Prostate gland (tissue), 2 donors: ENCODE measurements at places on chromosomes 2 and 18. TPM values are rescaled to one million over a fixed set of nuclear protein-coding genes. Genes with fewer than 3 reads are reported as not detected.

GRCh38 chr2:35125278-35125677, 1230.3 kb upstream of the CRIM1 start:
- H3K27ac ChIP-seq: no peak overlapping the region
- no peak overlapping the region for H3K4me3 ChIP-seq
- no peak for DNase-seq
- no peaks in the 10 kb centered on the region for H3K4me1 ChIP-seq

Gene TRIM43
- 2.4 TPM for total RNA-seq

GRCh38 chr2:143906850-143907249, 613.1 kb downstream of the ZEB2 start:
- no peaks in the 10 kb centered on the region for H3K27me3 ChIP-seq
- no peaks in the 10 kb centered on the region for H3K4me1 ChIP-seq
- DNase-seq: no peak
- H3K4me3 ChIP-seq: no peak overlapping the region
- no peaks in the 10 kb centered on the region for H3K36me3 ChIP-seq
- no peak overlapping the region for H3K27ac ChIP-seq

GRCh38 chr2:240602266-240603050, 15.9 kb downstream of the CAPN10 start:
- H3K36me3 ChIP-seq: no peaks in the 10 kb centered on the region
- no peaks in the 10 kb centered on the region for H3K4me1 ChIP-seq
- H3K27ac ChIP-seq: no peak overlapping the region

DNA sequence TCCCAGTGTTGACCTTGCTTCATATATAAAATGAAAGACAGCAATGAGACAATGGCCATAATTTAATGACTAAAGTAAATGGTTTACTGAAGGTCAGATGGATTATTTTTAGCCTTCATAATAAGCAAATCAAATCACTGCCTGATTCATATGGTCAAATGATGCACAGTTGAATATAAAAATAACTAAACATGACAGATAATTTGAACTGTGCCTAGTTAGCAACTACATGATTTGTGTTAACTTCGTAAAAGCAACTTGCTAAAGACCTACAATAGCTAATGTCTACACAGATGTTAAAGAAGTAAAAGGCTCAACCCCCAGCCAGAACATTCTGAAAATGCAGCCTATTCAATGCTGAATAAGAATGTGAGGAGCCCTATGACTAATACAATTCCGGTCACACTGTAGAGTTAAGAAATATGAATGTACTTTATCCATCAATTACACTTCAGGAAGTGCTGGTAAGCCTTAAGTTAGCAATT, 590.8 kb upstream of the CDH2 start:
- no peaks in the 10 kb centered on the region for H3K36me3 ChIP-seq
- H3K27me3 ChIP-seq: no peaks in the 10 kb centered on the region
- H3K27ac ChIP-seq: no peak overlapping the region
- H3K4me3 ChIP-seq: no peak overlapping the region

DNA sequence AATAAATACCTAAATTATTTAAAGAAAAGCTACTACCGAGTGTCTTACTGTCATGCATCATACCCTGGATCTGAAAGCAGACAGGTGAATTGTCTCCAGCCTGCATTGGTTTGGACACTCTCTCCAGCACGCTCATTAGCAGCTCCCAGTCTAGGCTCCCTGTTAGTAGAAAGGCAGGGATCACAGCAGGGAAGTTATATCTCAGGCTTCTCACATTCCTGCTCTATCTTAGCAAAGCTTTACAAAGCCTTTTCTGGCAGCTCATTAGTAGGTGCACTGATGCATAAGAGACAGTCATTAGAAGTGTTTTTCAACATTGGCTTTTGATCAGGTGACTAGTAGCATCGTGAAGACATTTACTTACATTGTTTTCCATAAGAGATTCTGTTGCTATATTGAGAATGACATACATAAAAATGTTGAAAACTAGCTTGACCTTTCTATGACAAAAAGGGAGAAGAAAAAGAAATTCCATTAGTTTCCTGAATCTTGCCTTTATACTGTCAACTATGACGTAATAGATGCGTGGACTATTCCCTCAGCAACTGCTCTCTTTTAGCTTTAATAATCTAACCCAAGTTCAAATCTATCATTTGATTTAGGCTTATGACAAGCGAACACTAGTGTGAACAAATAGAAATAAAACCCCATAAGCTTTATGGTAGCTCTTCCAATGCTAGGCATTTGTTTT, 408.7 kb upstream of the KCNH7 start:
- H3K4me1 ChIP-seq: no peaks in the 10 kb centered on the region
- no peak for DNase-seq

- peak overlapping the region; percentile 50 for H3K27ac ChIP-seq
- no peaks in the 10 kb centered on the region for H3K27me3 ChIP-seq
- peak; percentile 53 for DNase-seq
- H3K4me1 ChIP-seq: no peaks in the 10 kb centered on the region
Observed at GRCh38 chr2:106642679-106643078, 155.5 kb downstream of the CD8B2 start.

DNA sequence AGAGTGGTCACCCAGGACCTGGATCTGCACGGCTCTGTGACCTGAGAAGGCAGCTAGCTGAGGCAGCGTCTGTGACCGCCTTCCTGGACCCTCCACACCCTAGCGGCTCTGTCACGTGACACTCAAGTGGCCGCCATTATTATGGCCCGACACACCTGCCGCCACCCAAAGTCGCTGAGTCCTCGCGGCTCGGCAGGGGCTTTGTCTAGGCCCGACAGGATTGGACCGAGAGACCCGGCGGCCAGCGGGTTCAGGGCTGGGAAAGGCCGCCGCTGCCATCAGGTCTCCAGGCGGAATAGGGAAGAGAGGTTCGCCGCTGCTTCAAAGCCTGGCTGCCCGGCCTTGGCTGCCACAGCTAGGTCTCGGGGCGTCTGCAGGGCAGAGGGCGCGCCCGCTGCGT, 1162.5 kb upstream of the LRRTM1 start:
- H3K27ac ChIP-seq: no peak overlapping the region
- H3K4me3 ChIP-seq: no peak overlapping the region

- H3K36me3 ChIP-seq: no peaks in the 10 kb centered on the region
- no peaks in the 10 kb centered on the region for H3K4me1 ChIP-seq
- H3K27me3 ChIP-seq: no peaks in the 10 kb centered on the region
- H3K4me3 ChIP-seq: no peak overlapping the region
- H3K27ac ChIP-seq: no peak overlapping the region
- DNase-seq: no peak
Observed at GRCh38 chr2:150705767-150706166, 218.3 kb upstream of the RND3 start.

DNA sequence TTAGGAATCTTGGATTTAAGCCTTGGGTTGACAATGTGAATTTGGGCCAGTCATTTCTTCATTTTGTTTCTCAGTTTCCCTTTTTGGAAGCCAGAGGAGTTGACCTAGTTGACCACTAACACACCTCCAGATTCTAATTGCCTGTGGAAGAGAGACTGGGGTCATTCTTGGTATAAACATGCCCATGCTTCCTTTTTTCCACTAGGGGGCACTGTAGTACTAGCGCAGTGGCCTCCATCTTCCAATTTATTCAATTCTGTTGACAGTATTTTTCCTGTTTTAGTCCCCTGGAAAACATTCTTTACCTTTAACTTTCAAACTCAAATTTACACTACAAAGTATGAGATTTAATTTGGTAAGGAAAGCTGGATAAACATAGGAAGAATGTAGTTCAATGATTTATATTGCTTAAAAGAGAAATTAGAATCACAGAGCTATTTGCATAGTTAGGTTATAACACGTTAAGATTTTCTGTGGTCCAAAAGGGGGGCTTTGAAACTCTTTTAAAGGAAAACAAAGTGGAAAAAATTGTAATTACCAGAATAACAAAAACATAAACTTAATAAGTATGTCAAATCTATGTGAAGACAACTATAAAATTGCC, 57.5 kb upstream of the AGPS start:
- H3K4me3 ChIP-seq: no peak overlapping the region
- H3K4me1 ChIP-seq: no peaks in the 10 kb centered on the region
- no peaks in the 10 kb centered on the region for H3K27me3 ChIP-seq
- no peaks in the 10 kb centered on the region for H3K36me3 ChIP-seq
- H3K27ac ChIP-seq: no peak overlapping the region

GRCh38 chr2:55705027-55705653, 11.5 kb upstream of the PNPT1 start:
- H3K4me1 ChIP-seq: no peaks in the 10 kb centered on the region
- no peak overlapping the region for H3K27ac ChIP-seq
- no peaks in the 10 kb centered on the region for H3K36me3 ChIP-seq
- H3K27me3 ChIP-seq: no peaks in the 10 kb centered on the region

DNA sequence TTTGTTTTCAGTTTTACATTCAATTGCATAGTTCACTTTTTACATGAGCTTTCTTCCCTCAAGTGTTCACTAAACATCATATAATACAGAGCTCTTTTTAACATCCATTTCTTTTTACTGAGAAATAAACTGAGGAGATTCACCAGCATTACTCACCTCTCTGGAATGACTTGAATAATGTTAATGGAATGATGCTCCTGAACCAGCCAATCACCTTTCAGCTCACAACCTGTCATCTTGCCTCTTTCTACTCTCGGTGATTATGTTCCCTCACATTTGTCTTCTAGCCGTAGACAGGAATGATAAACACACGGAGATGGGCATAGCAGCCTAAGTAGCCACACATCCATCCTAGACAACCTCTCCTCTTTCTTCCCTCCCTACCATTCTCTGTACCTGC, 301.7 kb downstream of the PAX3 start:
- no peaks in the 10 kb centered on the region for H3K36me3 ChIP-seq
- no peaks in the 10 kb centered on the region for H3K27me3 ChIP-seq
- no peaks in the 10 kb centered on the region for H3K4me1 ChIP-seq
- no peak overlapping the region for H3K4me3 ChIP-seq

Gene HRH4
- not detected for total RNA-seq

GRCh38 chr18:48133671-48134251, 203.3 kb upstream of the SMAD2 start:
- H3K36me3 ChIP-seq: no peaks in the 10 kb centered on the region
- H3K4me3 ChIP-seq: no peak overlapping the region
- H3K4me1 ChIP-seq: peaks cover 5% of the 10 kb centered on the region
- no peaks in the 10 kb centered on the region for H3K27me3 ChIP-seq
- peak; percentile 70 for DNase-seq

DNA sequence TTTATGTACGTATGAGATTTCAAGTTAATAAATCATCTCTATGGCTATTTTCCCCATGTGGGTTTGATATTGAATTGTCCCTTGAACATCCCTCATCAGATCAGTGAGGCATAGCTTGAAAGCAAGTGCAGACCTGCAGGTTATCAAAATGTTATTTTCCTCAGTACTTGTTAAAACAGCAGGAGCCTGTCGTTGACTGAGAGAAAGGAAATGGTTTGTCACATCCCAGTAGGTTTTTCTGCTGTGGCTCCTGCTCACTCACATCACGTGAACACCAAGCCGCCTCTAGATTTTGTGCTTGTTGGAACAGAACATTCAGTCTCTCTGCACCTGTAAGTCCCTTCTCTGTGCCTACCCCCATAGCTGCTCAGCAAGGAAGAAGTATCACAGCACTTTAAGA, 340.3 kb downstream of the CELF4 start:
- no peak overlapping the region for H3K4me3 ChIP-seq
- H3K36me3 ChIP-seq: no peaks in the 10 kb centered on the region
- H3K4me1 ChIP-seq: no peaks in the 10 kb centered on the region
- H3K27me3 ChIP-seq: no peaks in the 10 kb centered on the region
- no peak for DNase-seq
- no peak overlapping the region for H3K27ac ChIP-seq

Gene TRIM54
- 17.9 TPM for total RNA-seq

Gene PROC
- not detected for total RNA-seq

Gene HADHA
- total RNA-seq: 96.6 TPM

Gene CYTIP
- total RNA-seq: 7.4 TPM

DNA sequence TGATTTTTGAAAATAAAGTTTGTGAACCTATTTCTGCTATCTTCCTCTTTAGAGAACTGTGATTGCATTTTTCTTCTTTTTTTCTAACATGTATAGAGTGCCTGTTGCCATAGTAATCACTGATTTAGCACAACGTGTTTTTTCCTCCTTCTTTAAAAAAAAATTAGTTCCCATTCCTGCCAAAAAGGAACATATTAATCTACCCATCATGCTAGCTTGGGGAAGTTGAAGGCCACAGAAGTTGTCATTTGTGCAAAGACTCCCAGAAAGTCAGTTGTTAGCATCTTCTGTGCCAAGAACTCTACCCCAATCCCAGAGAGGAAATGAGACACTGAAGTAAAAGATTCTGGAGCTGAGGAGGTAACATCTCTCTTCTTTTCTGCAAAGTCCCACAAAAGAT, 57.3 kb downstream of the SLC8A1 start:
- H3K4me3 ChIP-seq: no peak overlapping the region
- H3K27ac ChIP-seq: no peak overlapping the region
- H3K4me1 ChIP-seq: no peaks in the 10 kb centered on the region

- H3K4me3 ChIP-seq: no peak overlapping the region
- H3K27me3 ChIP-seq: no peaks in the 10 kb centered on the region
- H3K27ac ChIP-seq: no peak overlapping the region
- no peaks in the 10 kb centered on the region for H3K36me3 ChIP-seq
Observed at GRCh38 chr2:20962939-20963557, 80.8 kb downstream of the APOB start.

Gene ABCG5
- total RNA-seq: not detected

DNA sequence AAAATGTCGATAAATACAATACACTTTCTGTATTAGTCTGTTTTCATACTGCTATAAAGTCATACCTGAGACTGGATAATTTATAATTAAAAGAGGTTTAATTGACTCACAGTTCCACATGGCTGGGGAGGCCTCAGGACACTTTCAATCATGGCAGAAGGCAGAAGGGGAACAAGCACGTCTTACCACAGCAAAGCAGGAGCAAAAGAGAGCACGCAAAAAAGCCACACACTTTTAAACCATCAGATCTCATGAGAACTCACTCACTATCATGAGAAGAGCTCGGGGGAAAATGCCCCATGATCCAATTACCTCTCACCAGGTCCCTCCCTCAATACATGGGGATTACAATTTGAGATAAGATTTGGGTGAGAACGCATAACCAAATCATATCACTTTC, 256.7 kb downstream of the ANAPC1 start:
- H3K27me3 ChIP-seq: no peaks in the 10 kb centered on the region
- no peaks in the 10 kb centered on the region for H3K36me3 ChIP-seq
- H3K27ac ChIP-seq: no peak overlapping the region
- H3K4me1 ChIP-seq: no peaks in the 10 kb centered on the region
- DNase-seq: no peak
- H3K4me3 ChIP-seq: no peak overlapping the region

Gene SERPINB5
- total RNA-seq: 7.3 TPM

DNA sequence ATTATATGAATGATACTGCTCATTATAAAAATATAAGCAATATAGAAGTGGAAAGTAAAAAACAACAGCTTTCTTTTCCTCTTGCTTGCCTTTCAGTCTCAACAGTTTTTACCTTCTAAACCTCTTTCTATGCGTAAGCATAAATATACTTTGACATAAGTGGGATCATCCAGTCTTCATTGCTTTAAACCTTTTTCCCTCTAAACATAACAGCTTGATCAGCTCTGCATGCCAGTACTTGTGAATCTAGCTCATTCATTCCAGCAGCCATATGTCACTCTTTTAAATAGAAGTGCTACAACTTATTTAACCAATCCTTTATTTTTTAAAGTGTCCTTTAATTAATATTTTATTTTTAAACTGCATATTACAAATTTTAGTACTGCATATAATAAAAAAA, 88.1 kb downstream of the TTC27 start:
- no peaks in the 10 kb centered on the region for H3K27me3 ChIP-seq
- no peaks in the 10 kb centered on the region for H3K36me3 ChIP-seq
- H3K27ac ChIP-seq: no peak overlapping the region
- no peak overlapping the region for H3K4me3 ChIP-seq
- no peak for DNase-seq

Gene MC2R
- not detected for total RNA-seq

Gene ARHGEF33
- 0.96 TPM for total RNA-seq

Gene COLEC11
- 2.9 TPM for total RNA-seq

- no peaks in the 10 kb centered on the region for H3K36me3 ChIP-seq
- H3K27ac ChIP-seq: no peak overlapping the region
- DNase-seq: no peak
- H3K4me3 ChIP-seq: no peak overlapping the region
- no peaks in the 10 kb centered on the region for H3K4me1 ChIP-seq
- no peaks in the 10 kb centered on the region for H3K27me3 ChIP-seq
Observed at GRCh38 chr2:141195087-141195486, 935.7 kb downstream of the LRP1B start.

Gene PDE11A
- total RNA-seq: 26.6 TPM
